ENCODE measurements at places on chromosomes 5 and 9.

DNA sequence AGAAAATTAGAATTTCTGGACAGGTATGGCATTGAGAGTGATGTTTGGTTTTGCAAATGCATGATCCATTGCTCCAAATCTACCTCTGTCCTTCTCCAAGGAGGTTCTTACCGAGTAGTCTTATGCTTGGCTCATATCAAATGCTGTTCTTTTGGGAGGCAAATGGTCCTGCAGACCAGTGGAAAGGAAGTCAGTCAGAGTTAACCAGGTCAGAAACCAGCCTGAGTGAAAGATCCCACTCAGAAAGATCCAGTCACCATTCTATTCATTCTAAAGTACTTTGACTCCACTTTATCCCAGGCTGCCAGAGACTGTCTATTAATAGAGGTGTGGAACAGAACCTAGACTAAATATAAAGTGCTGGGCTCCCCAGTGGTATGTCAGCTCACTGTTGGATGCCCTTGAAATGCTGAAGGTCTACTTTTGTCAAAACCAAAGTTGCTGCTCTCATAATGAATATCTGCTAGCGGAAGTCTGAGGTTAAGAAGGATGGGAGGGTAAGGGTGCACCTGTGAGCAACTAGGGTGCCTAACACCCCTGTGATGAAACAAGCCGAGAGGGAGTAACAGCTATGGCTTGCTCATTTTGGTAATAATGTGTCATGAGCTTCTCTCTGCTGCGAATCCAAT is 302.2 kb downstream of the ZNF608 start:
- no peak for DNase-seq

DNA sequence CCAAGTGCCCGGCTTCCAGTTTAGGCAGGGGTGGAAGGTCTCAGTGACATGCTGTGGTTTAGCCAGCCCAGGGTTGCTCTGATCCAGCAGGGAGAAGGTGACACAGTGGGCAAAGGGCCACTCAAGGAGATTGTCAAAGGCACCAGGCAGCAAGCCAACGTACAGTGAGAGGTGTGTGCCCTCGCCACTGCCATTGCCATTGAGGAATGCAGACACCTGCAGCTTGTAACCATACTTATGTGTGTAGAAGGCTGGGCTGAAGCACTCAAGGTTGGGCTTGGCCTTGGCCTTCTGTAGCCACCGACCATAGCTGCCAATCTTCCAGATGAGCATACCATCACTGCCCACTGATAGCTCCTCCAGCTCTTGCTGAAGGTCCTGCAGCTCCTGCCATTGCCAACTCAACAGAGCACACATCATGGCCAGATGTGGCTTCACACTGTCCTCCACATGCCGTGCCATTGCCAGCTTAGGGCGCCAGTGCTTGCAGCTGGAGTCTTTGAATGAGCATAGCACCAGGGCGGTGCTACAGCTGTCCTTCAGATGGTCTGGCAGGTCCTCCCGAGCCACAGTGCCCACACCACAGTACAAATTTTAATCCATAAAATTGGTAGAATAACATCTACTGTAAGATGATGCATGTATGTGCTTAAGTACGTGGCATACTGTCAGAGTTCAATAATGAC is 59.7 kb upstream of the HMHB1 start:
- DNase-seq: no peak

DNA sequence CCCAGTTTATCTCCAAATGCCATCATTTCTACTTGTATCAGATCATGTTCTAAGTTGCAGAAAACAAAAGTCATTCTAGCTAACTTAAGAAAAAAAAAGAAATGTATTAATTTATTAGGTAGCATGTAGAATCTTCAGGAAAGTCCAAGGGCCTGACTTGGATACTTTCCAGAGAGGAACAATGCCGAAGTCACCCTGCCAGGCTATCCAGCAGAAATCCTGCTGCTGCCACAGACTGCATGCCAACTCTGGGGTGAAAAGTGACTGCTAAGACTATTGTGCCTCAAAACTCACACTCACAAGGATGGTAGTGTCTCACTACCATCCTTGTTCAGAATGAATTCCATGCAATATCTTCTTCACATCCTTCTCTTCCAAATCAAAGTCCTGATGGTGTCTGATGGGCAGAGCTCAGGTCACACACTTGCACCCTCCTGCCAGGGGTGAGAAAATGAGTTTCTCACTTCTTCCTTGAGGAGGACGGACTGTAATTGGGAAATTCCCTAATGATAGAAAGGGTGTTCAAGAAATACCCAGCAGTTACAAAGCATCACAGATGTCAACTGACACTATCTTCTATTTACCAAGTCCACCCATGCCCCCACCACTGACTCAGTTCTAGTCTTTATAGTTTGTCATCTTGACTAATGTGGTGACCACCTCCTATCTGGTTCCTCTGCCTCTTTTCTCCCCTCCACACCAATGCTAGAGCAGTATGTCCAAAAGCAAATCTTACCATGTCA is 279.4 kb downstream of the CWC27 start:
- DNase-seq: no peak

- no peak for DNase-seq
Measured at GRCh38 chr5:42940853-42941252, 99.3 kb downstream of the ANXA2R start.

DNA sequence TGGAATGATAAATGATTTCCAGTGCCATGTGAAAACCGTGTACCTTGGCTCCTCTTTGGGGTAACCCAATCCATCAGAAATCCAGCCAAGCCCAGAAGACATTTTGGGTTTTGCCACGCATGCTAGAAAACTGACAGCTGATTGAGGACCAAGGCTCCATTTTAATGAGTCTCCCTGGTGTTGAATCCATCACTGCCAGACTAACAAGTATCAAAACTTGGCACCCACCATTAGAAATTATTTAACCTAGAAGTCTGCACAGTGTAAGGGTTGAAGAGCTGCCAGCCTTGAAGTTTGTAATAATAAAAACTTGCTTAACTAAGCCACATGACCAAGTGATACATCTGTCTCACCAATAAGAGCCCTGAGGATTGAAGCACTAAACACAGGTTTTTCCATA is 369.9 kb downstream of the DNAH5 start:
- DNase-seq: no peak

DNA sequence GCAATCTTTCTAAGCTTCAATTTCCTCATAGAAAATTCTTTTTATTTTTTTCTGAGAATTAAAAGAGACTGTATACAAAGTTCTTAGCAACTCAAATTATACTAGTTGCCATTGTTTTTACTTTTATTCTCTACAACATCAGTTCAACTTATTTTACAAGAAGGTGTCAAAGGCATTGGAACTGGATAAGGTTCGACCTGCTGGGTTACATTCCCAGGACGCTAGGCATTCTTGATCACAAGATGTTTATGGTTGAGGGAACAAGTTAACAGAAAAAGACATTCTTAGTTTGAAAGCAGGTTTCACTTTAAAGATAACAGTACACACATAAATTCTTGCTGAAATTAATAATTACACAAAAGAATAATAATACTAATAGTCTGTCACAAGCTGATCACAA is 163.5 kb upstream of the SNX2 start:
- no peak for DNase-seq

- no peak for DNase-seq
Measured at GRCh38 chr9:111069183-111069582, 30.9 kb upstream of the LPAR1 start.

DNA sequence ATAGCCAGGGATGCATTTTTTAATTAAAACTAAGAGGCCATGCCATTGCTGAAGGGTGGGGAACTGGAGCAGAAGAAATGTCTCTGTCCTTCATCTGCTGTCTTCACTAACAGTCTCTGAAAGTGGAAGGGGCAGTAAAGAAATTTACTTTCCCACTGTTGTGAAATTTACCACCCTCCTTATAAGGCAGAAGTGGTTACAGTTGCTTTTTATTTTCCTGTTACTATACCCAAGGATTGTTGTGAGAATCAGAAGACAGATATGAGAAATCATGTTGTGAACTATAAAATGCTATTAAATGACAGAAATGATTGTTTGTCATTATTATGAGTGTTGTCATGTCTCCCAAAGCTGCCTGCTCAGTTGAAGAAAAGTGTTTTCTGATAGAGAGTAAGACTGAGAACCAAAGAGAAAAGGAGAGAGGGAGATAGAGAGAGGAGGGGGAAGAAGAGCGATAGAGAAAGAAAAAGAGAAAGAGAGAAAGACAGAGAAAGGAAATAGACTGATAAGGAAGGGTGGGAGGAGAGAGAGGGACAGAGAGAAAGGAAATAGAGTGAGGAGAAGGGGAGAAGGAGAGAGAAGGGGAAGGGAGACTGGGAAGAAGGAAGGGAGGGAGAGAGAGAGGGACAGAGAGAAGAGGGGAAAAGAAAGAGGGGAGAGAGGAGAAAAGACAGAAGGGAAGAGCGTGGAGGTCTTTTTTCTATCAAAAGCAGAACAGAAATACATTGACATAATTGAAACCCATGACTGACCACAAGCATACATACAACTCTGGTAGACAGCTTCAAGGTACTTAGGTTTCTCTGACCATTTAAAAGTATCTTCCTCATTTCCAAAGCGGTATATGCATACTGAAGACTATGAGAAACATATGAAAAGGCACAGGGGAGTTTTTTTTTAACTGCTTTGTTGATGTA is 22.5 kb downstream of the SEC61B start:
- no peak for DNase-seq

DNA sequence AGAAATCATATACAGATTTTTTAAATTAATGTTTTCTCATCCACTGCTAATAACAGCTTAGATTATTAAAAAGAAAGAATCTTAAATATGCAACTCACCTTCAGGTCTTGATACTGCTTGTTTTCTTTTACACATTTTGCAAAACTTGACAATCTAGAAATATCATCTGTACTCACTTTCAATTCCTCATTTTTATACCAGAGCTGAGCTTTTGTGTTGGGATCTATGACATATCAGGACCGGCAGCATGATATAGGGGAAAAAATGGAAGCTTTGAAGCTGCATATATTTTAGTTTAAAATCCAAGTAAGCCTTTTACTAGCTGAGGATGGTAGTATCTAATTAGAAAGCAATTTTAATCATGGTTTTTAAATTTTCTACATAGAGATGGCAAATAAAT is 75.7 kb upstream of the SMARCA2 start:
- DNase-seq: no peak

- no peak for DNase-seq
Measured at GRCh38 chr9:113546566-113546965, 83.0 kb downstream of the RGS3 start.

- DNase-seq: no peak
Measured at GRCh38 chr9:110156902-110157301, 51.1 kb downstream of the C9orf152 start.

Measured in stimulated activated CD4-positive, alpha-beta T cell treated with anti-CD3 and anti-CD28 coated beads, Interleukin-15, amount 100 ng/mL, for 48 hours (primary cell).